Endothelial cell of umbilical vein (primary cell): ENCODE measurements at places on chromosomes 5 and 9. TPM values are rescaled to one million over a fixed set of nuclear protein-coding genes. Genes with fewer than 3 reads are reported as not detected.

The SELENOP gene
- total RNA-seq: 1.5 TPM in 1 of 2 replicates, not detected in the other

GRCh38 chr9:28528049-28528448 lies 954.8 kb upstream of the C9orf72 start:
- no peak for DNase-seq

GRCh38 chr9:87180841-87181240 lies 233.5 kb upstream of the GAS1 start:
- DNase-seq: no peak

DNA sequence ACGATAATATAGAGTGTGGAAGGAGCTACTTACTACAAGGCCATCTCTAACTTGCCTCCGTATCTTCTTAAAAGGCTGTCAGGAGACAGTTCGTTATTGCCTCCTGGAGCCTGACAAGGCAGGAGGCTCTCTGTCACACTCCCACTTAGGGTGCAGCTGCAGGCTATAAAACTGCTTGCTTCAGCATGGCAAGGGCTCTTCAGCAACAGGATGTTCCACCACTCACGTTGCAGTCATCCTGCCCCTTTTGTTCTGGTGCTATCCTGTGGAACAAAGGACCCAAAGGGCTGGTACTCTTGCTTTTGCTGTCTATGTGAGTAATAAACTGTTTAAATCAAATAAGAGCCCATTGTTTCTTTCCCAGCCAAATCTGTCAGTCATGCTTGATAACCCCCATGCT lies 508.9 kb downstream of the NTRK2 start:
- no peak for DNase-seq

- no peak for DNase-seq
These were observed 570.6 kb upstream of the ZNF608 start for GRCh38 chr5:125316915-125317535.

DNA sequence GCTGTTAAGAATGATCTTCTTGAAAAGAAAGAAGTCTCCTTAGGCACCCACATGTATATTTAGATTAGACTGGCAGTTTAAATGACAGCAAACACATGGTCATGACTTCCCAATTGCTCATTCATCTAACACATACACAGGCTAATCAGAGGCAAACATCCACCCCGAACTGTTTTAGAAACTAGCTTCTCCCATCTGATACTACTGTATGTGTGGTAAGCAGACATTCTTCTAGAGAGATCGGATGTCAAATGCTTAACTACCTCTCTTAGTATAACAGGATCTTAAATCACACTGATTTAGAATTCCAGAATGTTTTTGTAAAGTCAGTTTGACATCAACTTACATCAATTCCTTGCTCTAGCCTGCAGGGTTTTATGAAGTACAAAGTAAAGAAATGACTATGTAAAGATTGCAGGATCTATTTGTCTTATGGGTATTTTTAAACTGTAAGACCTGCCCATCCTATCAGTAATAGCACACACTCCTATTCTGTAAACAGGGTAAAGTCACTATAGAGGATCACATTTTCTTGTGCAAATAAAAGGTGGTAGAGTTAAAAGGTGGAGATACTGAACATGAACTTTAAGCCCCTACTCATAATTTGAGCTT lies 239.7 kb downstream of the MLLT3 start:
- no peak for DNase-seq

- peak; percentile 24 for DNase-seq
These were observed 9.3 kb upstream of the NR3C1 start for GRCh38 chr5:143412661-143413342.

GRCh38 chr5:146399481-146399880 lies 47.7 kb upstream of the TCERG1 start:
- no peak for DNase-seq

The GABRP gene
- total RNA-seq: 0.66 and 0.72 TPM in 2 replicates

GRCh38 chr5:11482011-11482410 lies 422.2 kb downstream of the CTNND2 start:
- no peak for DNase-seq

DNA sequence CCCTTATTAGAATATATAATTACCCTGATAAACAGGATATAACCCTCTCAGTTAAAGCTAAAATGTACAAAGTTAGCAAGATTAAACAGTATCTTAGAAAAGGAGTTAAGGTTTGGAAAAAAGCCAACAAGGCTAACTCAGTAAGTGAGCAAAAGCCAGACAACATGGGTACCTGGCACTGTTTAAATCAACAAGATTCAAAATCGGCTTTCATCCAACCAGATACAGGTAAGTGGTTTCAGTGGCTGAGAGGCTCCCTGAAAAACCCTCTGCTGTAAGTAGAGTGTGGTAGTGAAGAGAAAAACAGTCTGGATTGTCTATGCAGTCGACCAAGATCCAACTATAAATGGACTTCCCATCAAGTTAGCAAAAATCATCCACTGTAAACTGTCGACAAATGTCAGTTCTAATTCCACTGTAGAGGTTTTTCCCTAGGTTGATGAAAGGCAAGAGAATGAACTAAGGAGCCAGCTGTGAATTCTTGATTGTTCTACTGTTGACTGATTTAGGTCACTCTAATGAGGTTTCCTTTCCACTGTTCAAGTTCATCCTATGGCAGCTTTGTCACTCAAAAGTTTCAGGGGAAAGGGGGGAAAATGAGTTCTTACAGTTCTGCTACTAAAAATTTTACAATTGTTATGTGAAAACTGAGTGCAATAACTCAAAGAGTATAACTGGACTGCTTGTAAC lies 27.3 kb downstream of the ETF1 start:
- no peak for DNase-seq

DNA sequence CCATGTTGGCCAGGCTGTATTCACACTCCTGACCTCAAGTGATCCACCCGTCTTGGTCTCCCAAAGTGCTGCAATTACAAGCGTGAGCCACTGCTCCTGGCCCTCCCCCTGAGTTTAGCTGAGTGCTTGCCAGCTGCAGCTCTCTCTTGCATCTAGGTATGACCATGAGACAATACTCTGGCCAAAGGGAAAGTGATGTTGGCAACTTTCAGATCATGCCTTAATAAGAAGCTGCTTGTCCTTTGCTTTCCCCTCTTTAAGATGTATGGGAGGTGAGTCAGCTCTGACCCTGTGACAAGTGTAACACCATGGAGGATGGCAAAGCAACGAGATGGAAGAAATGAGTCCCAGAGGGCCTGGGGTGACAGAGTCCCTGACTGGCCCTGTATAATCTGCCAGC lies 18.7 kb upstream of the DCAF12 start:
- DNase-seq: no peak

The TCF7 gene
- 2.3 and 2.5 TPM in 2 replicates for total RNA-seq

The LAMC3 gene
- 0.12 and 0.38 TPM in 2 replicates for total RNA-seq

GRCh38 chr9:20898885-20899554 lies 132.4 kb downstream of the HACD4 start:
- DNase-seq: peak; percentile 70

The IFNA2 gene
- total RNA-seq: not detected in 2 replicates

- DNase-seq: peak; percentile 54
These were observed 29.8 kb upstream of the SEC16A start for GRCh38 chr9:136512651-136513071.

- DNase-seq: no peak
These were observed 21.3 kb downstream of the NREP start for GRCh38 chr5:111735583-111736270.

DNA sequence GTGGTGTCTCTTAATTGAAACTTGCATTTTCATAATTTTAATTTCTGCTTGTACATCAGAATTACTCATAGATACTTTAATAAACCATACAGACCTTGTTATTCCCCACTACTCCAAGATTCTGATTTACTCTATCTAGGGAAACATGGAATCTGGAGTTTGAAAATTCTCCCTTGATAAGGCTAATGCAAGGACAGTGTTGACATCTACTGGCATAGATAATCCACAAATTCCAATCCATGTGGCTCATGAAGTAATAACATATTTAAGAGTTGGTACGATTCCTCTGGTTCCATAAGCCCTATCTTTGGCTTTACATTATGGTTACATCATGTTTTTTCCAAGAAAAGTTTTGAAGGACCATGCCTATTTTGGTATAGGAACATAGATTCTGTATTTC lies 759.2 kb downstream of the TLR4 start:
- DNase-seq: no peak

- no peak for DNase-seq
These were observed 284.2 kb downstream of the SMARCA2 start for GRCh38 chr9:2299156-2299842.

GRCh38 chr5:58965677-58966414 lies 383.0 kb downstream of the RAB3C start:
- DNase-seq: no peak

DNA sequence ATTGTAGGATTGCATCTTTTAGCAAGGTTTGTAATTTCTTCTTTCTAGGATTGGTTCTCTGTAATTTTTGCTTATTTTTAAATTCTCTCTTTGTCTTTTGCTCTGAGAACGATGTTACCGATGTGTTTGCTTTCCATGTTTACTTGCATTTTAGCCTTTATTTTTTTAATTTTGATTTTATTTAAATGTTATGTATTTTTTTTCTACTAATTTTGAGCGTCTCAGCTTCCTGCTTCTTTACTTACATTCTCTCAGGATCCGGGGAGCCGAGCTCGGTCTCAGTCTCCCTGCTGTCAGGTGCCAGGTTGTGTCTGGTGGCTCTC lies 20.9 kb downstream of the ANXA2R start:
- DNase-seq: no peak

The YTHDC2 gene
- total RNA-seq: 33.2 and 40.7 TPM in 2 replicates

DNA sequence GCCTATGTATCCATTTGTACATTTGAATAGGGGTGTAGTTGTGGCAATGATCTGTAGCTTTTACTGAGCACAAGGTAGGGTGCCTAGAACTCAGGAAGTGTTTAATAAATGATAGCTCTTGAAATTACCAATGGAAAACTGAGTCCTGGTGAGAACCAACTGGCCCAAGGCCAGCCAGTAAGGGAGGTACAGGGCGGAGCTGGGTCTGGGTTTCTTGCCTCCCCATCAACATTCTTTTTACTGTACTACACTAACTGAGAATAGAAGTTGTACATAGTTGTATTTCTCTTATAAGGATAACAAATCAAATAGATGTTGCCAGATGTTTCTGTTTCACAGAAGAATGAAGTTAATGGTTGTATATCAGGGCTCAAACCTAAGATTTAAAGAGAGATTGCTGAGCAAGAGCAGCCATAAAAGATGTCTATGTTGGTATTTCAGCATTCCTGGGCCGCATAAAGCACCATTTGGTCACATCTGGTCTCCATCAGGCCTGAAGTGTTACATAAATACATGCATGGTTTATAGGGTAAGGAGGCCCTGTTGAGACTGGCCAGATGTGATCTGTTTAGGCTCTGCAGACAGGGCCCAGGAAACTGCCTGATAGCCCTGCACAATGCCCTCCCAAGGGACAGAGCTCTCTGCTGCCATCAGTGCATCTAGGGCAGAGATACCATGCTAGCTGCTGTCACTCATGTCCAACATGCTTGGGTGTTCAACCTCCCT lies 210.5 kb downstream of the NXNL2 start:
- no peak for DNase-seq

The TEX48 gene
- not detected in 2 replicates for total RNA-seq

GRCh38 chr9:37747271-37747753 lies 6.3 kb upstream of the TRMT10B start:
- DNase-seq: peak; percentile 64

GRCh38 chr5:74500110-74500917 lies 140.2 kb downstream of the ENC1 start:
- DNase-seq: no peak

The GARNL3 gene
- 5.2 and 8.3 TPM in 2 replicates for total RNA-seq

DNA sequence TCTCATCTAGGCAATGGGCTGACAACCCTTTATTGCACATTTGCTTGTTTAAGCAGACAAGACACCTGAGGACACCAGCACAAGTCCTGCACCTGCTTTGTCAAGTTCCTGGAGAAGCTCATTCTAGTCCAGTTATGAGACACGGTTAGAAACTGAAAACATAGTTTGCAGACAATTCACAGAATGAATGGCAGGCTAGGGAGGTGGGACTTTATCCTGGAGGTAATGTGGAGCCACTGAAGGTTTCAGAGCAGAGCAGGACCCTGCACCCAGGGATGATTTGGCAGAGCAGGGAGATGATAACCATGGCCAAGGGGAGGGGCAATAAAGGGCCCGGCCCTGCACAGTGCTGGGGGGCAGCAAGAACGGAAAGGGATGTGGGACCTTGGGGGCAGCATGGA lies 50.7 kb upstream of the SLC25A51 start:
- no peak for DNase-seq
